ENCODE measurements at places on chromosomes 7 and 10.

DNA sequence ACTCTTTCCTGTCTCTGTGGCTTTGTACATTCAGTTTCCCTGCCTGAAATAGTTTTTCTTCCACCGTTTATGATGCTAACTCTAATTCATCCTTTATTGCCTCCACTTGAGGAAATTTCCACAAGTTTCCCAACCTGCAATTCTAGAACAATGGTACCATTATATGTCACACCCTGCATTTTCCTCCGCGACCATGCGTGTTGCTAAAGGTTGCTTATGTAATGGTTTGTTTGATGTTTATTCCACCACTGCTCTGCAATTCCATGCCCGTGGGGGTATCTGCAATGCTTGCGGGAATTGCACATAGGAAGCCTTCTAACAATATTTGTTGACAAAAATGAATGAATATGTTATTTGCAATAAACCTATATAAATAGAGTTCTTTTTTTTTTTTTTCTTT is 69.5 kb upstream of the ST8SIA6 start:
- DNase-seq: no peak

DNA sequence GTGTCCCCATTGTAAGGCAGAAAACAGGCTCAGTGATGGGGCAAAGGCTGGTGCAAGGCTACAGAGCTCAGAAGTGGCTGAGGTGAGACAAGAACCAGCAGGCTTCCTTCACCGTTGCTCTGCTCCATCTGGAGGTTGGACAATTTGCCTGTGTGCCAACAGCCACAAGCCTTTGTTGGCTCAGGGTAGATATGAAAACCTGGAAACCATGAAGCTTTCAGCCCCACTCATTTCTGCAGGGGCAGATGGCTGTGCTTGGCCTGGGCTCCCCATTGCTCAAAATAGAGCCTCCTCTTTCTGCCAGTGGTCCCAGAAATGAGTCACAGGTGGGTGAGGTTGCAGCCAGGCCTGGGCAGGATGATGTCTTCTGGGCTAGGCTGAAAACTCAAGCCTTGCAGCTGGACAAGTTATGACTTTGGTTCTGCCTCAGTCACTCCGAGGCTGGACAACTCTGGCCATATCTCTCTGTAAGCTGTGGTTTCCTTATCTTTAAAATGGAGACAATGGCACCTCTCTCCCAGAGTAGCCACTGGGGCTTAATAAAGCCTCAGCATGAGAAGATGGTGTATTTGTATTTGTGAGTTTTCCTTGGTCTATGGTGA is 12.2 kb upstream of the ZNF273 start:
- DNase-seq: no peak

DNA sequence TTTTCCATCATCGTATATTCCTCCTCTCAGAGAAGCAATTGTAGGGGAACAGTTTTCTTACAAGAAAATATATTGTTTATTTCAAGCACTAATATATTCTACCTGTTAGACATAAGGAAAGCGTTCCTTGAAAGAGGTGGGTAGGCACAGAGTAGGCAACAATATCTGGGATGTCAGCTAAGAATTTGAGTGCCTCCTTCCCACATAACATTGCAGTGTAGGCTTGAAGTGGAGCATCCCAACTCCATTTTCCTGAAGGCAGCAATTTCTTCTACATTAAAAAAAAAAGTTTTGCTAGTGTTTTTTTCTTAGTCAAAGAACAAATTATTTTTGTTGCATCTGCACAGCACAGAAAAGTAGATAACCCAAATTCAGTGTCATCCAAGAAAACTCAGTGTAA is 20.8 kb downstream of the BCAP29 start:
- DNase-seq: no peak

- DNase-seq: no peak
Observed at GRCh38 chr7:134731616-134732015, 47.8 kb upstream of the CALD1 start.

DNA sequence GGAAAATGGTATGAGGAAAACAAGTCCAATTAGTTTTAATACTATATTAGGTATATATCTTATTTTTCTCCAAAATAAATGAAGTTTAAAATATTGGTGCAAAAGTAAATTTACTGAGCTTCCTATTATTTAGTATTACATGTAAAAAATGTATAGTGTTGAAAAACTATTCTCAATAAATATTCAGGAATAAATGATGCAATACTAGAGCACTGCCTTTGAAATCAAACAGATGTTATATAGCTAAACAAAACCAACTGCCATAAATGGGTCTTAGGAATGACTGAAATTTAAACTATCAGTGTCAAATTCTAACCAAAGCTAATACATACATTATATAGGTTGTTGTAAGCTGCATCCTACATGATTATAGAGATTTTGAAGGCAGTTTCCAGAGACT is 1434.0 kb upstream of the LRRTM3 start:
- no peak for DNase-seq

DNA sequence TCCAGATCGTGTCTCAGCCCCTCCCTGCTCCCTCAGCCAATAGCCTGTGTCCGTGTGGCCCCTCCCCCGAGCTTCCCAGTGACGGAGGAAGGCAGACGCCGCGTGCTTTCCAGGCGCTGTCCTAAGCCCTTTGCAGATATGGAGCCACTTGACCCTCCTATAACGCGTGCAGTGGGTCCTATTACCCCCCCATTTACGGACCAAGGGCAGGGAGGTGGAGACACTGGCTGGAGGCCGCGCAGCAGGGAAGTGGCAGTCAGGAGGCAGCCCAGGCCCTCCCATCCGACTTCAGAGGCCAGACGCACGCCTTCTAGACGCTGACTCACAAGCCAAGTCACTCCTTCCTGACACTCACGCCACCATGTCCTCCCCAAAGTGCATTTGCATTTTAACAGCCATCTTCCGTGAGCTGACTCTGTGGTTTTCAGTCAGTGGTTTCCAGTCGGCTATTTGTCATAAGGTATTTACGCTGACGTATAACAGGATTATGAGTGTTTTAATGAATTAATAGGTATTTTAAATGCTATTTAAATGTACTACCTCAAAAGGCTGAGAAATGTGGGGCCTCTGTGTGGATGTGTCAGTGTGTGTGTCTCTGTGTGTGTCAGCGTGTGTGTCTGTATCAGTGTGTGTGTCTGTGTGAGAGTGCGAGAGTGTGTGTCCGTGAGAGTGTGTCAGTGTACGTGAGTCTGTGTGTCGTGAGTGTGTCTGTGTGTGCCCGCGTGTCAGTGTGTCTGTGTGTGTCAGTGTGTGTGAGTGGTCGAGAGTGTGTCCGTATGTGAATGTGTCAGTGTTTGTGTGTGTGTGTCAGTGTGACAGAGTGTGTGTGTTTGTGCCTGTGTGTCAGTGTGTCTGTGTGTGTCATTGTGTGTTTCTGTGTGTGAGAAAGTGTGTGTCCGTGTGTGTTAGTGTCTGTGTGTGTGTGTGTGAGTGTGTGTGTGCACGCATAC is 92.0 kb upstream of the INSIG1 start:
- DNase-seq: peak; percentile 81

DNA sequence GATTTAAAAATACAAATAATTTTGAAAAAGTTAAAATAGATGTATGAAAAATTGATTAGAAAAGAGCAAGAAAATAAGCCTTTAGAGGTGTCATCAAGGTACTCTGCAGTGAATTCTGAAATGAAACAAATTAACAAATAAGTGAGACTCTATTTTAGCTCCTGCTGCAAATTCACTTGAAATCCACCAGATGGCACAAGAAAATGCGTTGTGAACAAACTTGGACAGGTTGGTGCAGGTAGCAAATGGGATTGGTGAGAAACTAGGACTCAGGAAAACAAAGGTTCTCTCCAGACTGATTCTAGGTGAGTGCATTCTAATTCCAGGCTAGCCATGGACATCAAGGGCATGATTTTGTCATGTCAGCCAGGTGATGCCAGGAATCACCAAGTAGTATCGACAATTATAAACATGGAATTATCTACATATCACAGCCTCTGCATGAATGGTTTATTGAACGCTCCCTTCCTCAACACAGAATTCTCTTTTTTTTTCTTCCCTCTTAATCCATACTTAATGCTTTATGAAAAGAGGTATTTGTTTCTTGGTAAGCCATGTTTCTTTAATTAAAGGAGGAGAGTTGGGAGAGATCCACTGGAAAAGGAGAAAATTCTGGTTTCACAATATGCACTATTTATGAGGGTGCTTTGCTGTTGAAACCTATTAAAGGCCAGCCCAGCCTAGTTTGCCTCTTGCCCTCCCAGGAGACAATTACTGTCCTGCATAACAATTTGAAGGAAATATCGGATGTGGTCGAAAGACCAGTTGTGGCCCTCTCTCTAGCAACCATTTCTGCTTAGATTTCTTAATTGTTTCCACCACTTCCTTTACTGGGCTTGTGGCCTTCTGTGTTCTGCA is 118.1 kb downstream of the ZNF365 start:
- DNase-seq: no peak

- no peak for DNase-seq
Observed at GRCh38 chr10:23263441-23264164, 71.5 kb downstream of the PTF1A start.

GRCh38 chr7:117084286-117084685 is 131.0 kb downstream of the ST7 start:
- DNase-seq: no peak

GRCh38 chr10:59007307-59008025 is 169.0 kb upstream of the PHYHIPL start:
- DNase-seq: no peak

DNA sequence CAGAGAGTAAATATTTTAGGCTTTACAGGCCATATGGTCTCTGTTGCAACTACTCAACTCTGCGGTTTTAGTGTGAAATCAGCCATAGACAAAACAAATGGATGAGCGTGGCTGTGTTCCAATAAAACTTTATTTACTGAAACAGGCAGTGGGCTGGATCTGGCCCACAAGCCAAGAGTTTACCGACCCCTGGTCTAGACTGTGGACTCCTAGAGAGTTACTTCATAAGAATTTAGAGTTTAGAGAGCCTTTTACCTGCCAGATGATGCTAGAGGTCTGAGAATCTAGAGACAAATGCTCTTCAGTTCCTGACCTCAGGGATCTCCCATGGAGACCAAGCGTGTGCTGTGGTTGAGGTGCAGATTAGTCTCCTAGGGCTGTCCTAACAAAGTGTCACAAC is 174.8 kb downstream of the PTEN start:
- no peak for DNase-seq

- no peak for DNase-seq
Observed at GRCh38 chr7:27640884-27641574, 21.7 kb downstream of the HIBADH start.

- no peak for DNase-seq
Observed at GRCh38 chr7:26046878-26047277, 105.1 kb upstream of the NFE2L3 start.

DNA sequence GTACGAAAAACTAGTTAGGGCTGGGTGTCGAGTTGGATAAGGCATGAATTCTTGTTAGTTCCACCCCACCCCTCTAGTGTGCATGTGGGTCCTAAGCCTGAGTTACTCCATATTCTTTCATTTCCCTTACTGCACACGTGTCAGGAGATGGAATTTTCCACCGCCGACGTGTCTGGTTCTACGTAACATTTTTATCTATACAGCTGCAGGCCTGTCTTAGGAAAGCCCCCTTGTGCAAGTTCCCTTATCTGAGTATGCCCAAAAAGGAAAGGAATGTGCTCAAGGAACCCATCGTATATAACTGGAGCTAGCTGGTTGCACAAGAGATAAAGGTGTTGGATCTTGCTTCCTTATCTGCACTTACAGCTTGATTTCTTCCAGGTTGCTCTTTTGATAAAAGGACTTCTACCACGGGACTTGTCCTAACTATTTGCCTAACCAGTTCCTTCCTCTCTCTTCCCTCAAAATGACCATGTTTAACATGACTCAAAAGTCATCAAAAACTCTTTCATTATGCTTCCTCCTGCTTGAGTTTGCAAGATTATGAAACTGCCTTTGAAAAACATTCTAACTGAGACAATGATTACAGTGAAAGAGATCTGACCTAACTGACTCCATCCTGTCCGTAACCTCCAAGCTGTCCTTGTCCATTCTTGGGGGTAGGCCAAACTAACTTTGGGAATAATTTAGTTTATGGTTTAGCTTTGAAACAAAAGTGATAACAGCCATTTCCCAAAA is 181.4 kb downstream of the AKR1D1 start:
- DNase-seq: no peak

GRCh38 chr7:50952544-50952943 is 169.8 kb upstream of the GRB10 start:
- DNase-seq: no peak

DNA sequence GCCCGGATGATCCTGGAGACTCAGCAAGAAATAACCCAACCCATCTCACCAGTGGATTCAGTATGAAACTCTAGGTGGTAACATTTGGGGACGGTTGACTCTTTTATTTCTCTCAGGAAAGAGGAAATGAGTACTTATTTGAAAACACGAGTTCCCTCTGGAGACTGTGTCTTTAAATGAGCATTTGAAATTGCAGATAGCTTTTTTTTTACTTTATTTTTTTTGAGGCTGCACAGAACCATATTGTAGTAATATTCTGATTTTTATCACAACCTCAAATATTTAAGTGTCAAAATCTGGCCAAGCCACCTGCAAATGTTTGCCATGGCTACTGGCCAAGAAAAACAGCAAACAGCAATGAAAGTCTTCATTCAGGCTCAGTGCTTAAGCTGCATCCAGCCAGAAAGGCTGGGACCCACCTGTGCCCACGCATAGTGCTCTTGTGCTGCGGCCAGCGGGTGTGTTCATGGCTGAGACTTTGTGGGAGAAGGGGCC is 160.8 kb downstream of the CREB5 start:
- DNase-seq: no peak

GRCh38 chr7:155208681-155209477 is 88.8 kb upstream of the INSIG1 start:
- no peak for DNase-seq

- DNase-seq: no peak
Observed at GRCh38 chr7:113730309-113730955, 188.4 kb downstream of the PPP1R3A start.

GRCh38 chr10:133295426-133296320 is 13.0 kb downstream of the TUBGCP2 start:
- no peak for DNase-seq

GRCh38 chr7:110454713-110455112 is 636.2 kb upstream of the LRRN3 start:
- no peak for DNase-seq

DNA sequence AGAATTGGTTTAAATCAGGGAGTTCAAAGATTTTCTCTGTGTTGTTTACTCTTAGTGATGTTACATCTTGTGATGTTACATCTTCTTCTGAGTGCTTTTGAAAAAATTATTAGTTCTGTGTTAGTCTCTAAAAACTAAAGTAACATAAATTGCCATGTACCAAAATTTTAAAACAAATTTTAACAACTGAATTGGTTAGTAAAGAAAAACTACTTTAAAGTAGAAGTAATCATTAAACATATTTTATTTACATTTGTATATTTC is 5.2 kb upstream of the IGF2BP3 start:
- DNase-seq: no peak

DNA sequence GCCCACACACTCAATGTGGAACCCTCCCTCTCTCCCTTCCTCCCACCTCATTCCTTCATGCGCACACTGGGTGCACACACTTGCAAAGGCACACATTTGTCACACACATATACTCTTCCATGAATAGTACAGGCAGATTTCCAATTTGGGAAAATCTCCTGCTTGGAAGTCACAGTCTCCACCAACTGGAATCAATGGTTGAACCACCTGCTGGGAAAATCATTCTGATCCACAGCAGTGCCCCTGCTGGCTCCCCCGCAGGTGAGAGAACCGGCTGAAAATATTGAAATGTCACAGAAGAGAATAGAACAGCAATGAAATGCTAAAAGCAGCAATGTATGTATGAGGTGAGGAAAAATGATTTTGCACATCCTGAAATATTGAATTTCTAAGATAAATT is 232.7 kb downstream of the ADAM12 start:
- no peak for DNase-seq

- DNase-seq: no peak
Observed at GRCh38 chr10:5507649-5508131, 8.3 kb upstream of the CALML5 start.
